Skin of body (tissue), 3 donors: ENCODE measurements at places on chromosomes 13 and 19. TPM values are rescaled to one million over a fixed set of nuclear protein-coding genes. Genes with fewer than 3 reads are reported as not detected.
A peak's percentile ranks its signal among the peaks of the same experiment; 100 is the strongest.

The MBD3L3 gene
- not detected for total RNA-seq

The PNMA8A gene
- total RNA-seq = 17.3 TPM

DNA sequence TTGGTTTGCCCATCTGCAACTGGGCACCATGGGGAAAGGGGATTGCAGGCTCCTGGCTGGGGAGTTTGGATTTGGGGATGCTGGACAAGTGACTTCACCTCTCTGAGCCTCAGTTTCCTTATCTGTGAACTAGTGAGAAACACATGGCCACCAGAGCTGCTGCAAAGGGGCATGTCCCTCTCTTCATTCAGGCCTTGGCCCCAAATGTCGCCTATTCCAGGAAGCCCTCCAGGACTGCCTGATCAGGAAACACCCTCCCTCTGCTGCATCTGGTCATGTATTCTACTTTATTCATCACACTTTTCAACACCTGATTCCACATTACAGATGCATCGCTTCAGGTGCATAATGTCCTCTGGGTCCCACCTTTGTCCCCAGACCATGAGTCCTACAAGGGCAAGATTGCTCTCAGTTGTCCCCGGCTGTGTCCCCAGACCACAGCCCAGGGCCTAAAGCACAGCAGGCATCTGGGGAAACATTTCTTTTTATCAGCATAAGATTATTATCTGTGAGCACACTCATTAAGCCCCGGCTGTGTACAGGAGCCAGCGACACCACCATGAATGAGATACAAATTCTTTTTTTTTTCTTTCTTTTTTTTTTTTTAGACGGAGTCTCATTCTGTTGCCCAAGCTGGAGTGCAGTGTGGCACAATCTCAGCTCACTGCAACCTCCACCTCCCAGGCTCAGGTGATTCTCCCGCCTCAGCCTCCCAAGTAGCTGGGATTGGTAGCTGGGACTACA, 37.5 kb downstream of the ARRDC2 start:
- DNase-seq = no peak

DNA sequence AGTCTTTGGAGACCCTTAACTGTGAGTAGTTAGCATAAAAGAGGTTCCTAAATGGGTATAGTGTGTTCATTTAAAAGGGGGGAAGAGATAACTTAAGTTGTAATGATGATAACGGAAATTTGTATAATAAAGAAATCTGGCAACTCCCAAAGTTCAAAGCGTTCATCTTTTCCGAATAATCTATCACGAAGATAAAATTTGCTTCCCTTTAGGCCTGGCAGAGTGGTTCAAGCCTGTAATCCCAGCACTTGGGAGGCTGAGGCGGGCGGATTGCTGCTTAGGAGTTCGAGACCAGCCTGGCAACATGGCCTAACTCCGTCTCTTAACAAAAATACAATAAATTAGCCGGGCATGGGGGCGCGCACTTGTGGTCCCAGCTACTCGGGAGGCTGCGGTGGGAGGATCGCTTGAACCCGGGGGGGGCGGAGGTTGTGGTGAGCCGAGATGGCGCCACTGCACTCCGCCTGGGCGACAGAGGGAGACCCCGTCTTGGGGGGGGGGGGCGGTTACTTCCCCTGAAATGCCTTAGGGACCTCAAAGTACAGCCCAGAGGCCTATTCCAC, 934 bp downstream of the N4BP2L2 start:
- no peak for DNase-seq

- peak; percentile 14 for DNase-seq
Observed at GRCh38 chr13:75258159-75258782, 223.7 kb downstream of the TBC1D4 start.

DNA sequence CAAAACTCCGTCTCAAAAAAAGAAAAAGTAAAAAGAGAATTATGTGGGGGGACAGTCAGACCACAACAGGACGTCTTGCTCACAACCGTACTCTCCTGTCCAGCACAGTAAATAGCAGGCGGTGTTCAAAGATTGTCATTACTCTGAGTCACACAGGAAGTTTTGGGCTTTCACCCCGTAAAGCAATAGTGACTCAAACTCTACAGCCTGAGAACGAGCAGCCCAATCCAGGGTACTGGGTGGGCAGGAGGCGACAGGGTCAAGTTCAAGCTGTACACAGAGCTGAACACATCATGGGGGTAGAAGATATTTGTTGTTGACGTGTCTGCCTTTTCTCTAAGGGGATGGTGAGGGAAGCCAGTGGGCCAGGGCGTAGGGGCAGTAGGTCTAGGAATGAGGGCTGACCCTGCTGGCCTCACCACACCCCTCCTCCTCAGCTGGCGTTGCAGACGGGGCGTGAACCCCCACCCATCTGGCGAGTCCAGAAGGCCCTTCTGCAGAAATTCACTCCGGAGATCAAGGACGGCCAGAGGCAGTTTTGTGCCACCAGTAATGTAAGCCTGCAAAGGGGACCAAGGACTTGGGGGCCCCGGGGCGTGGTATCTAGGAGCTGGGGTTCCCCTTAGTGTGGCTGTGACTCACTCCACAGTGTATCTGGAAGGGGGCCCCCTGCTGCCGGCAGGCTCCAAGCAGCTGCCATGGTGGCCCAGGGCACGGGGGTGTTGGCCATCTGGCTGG, 23.3 kb downstream of the PRR12 start:
- no peak for DNase-seq

The KIR2DL4 gene
- not detected for total RNA-seq

DNA sequence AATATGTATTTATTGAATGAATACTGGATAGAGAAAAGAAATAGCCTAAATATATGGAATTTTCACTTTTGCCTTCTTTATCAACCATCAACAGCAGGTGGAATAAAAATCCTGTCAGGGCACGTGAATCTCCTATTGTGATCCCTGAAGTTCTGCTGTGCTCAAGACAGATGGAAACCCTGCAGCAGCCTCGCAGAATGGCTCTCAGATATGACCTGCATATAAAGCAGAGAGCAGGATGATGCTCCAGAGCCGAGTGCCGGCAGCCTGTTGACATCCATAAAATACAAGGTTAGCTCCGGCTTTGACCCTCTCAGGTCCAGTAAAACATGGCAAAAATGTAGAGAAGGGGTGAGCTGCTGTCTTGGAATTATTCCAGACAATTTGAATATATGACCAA, 659.3 kb downstream of the DIAPH3 start:
- no peak for DNase-seq

The F7 gene
- total RNA-seq = 2.2 TPM

The SNRPA gene
- total RNA-seq = 36.6 TPM

DNA sequence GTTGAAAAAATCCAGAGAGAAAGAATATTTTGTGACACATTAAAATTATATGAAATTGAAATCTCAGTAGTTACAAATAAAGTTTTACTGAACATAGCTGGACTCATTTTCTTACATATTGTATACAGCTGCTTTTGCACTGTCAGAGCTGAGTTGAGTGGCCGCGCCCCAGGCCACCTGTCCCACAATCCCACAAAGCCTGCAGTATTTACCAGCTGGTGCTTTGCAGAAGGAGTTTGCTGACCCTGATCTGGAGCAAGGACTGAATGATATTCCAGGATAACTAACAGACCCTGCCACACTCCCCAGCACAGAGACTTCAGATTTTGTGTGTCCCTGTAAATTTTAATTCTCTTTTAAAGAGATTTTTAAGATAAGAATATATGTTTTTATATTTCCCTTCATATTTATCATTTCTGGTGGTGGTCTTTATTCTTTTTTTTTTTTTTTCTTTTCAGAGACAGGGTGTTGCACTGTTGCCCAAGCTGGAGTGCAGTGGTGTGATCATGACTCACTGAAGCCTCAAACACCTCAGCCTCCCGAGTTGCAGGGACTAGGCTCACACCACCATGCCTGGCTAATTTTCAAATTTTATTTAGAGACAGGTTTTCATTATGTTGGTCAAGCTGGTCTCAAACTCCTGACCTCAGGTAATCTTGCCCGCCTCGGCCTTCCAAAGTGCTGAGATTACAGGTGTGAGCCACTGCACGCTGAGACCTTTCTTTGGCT, 48.5 kb downstream of the TDRD12 start:
- no peak for DNase-seq

DNA sequence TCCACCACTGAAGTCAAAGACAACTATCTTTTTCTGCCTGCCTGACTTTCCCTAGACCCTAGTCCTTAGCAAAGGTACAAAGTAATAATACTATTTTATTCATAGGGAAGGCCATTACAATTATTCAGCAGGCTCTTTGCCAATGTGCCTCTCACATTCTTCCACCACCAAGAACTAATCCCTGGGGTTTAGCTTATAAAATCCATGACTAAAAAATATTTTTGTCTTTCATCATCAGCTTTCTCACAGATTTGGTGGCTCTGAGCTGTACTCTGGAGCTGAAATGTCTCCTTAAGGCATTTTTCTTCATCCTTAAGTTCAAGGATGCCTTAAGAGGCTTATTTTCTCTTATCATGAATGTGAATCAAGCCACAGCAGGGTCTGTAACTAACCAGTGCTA, 96.1 kb downstream of the OXGR1 start:
- DNase-seq = no peak

- DNase-seq = no peak
Observed at GRCh38 chr13:33205804-33206221, 79.7 kb downstream of the STARD13 start.

The ZNF497 gene
- total RNA-seq = 1.6 TPM

DNA sequence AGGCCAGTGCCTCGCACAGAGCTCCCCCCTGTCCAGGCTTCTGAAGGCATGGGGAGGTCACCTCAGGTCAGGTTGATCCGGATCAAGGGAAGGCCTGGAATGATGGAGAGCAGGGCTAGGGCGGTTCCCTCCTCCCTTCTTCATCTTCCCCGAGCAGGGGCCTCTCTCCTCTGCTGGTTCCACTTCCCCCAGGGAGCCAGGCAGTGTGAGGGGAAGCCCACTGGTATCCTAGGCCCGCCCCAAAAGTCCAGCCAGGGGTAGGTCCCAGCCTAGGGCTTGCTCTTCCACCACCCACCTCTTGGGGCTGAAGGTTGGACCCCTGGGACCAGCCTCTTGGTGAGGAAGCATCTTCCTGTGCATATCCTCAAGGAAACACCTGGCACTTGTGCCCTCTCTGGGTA, 16.4 kb upstream of the PRR19 start:
- DNase-seq = no peak

The SIAH3 gene
- total RNA-seq = 0.20 TPM

DNA sequence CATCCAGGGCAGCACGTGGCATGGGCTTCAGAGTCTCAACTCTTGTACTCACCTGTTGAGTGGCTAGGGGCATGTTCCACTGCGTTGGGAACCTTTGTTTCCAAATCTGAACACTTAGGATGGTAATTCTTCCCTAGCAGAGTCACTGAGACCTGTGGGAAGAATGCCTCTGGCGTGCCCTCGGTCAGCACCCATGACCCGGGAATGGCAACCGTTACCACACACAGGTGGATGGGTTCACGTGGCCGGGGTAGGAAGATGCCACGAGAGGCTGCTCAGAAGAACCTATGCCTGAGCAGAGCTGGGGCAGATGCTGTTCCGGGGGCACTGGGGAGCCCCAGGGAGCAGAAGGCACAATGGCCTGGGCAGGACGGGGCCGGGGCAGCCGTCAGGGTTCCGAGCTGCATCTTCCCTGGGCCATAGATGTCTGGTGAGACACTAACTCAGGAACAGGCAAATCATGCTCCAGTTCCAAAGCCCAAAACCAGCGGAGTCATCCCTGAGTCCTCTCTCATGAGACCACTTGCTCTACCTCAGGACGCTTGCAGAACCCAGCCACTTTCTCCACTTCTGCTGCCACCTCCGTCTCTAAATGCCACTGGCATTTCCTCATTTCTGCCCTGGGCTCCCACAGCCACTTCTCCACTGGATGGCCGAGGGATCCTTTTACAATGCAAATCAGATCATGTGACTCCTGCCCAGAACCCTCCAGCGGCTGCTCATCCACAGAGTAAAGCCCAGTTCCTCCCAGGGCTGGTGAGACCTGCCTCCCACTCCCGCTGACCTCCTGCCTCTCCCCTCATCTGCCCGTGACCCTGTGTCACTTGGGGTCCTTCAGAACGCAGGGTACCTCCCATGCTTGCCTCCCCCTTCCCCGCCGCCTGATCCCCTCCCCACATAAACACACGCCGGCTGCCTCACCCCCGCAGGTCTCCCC, 36.7 kb downstream of the FAM124A start:
- DNase-seq = no peak

DNA sequence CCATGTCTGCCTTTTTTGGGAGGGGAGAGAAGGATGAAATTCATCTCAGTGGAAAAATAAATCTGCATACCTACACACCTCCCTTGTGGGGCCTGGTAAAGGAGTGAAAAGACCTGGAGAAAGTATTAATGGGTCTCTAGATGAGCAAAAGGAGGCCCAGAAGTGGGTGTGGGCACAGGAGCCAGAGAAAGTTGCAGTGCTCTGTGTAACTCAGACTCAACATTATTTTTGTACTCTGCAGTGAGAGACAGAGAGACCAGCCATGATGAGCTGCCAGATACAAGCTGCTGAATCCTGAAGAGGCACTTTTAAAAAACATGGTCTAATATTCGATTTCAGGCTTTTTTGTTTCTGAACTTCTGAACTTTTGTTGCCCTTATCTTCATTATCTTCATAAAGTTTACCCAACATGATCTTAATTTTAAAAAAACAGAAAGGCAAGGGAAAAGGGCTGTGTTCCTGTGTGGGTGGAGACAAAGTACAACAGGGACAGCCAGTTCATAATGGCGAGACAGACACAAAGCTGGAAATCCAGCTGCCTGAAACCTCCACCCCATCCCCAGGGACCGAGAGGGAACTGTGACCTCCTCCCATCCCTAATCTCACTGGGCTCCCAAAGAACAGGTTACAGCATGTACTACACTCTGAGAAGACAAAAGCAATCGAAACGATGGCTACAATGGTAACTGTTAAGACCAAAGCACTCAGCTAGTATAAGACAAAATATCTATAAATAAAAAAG, 77.2 kb downstream of the KLF12 start:
- no peak for DNase-seq

DNA sequence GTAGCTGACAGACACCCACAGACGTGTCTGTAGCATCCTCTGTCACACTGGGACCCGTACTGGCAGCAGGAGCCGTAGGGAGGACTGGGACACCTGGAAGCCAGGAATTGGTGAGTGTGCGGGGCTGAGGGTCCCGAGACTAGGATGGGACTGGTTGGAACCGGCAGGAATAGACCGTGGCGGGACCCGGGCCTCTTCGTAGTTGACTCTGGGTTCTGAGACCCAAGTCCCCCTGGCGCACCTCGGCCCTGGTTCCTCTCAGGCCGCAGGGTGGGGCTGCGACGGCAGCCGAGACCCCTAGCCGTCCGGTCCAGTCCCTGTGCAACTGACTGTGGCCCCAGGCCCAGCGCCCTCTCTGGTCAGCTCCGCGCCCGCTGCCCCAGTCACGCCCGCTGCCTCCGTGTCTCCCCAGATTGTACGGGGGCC, 64.7 kb downstream of the ZNF823 start:
- DNase-seq = no peak

- DNase-seq = no peak
Observed at GRCh38 chr13:19695829-19696228, 62.4 kb downstream of the MPHOSPH8 start.

GRCh38 chr13:34469196-34469986, 472.7 kb upstream of the NBEA start:
- no peak for DNase-seq

GRCh38 chr19:40941481-40942219, 49.4 kb upstream of the CYP2B6 start:
- no peak for DNase-seq

DNA sequence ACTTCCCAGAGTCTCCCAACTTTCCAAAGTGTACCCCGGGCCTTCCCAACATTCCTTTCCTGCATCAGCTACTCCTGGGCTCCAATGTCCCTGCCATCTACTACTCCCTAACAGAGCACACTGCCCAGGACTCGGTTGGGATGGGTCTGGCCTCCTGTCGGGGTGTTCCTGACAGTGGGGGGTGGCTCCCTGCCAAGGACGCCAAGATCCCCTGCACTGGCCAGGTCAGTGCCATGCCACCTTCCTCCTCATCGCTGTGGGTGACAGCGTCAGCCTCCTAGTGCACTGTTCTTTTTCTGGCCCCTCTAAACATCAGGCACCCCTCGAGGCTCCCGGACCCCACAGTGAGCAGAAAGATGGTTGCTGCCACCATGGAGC, 13.8 kb downstream of the EPS15L1 start:
- no peak for DNase-seq

The ZNF835 gene
- 1.8 TPM for total RNA-seq

The HSH2D gene
- total RNA-seq = 0.79 TPM
